ENCODE measurements at places on chromosomes 1 and 21.

DNA sequence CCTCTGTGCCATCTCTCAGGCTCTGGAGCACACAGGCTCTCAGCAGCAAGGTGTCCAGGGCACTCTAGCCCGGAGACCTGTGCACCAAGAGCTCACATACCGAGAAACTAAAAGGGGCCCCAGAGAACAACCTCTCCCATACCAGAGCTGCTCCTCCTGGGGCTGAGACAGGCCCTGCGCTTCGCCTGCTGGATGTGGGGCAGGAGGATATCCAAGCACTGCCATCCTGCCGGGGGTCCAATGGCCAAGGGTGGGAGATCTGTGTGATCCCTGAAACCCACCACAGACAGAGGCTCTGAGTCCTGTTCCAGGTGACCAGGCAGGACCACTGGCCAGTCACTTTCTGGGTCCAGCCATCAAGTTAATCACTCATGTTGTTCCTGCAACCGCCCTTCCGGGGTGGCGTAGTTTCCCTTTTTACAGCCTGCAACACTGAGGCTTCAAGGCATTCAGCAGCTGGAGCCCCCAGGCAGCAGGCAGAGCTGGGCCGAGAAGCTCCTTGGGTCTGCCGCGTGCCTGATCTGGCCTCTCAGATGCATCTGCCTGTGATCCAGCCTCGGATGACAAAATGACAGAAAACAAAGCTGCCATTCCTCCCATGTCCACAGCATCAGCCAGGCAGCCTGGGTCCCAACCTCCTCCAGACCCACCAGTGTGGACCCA lies 36.7 kb upstream of the ACTRT2 start:
- DNase-seq, result no peak

- DNase-seq, result peak; percentile 82
These were observed 44.0 kb downstream of the YARS1 start for GRCh38 chr1:32773018-32773763.

DNA sequence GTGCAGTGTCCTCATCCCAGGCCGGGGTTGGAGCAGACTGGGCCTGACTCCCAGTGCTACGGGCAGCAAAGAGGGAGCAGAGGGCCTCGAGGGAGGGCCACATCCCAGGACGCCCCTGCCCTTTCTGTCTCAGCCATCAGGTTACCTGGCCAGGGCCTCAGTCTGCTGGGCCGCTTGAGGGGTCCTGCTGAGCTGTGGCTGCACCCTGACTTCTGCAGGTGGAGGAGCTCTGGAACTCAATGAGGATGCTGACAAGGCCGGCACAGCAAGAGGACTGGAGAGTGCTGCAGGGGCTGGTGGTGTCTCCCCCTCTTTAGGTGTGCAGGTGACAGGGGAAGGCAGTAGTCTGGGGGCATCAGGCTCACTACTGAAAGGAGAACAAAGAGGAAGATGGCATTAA lies 3.3 kb downstream of the ZNF692 start:
- no peak for DNase-seq

GRCh38 chr1:159200769-159201168 lies 3.9 kb upstream of the ACKR1 start:
- DNase-seq, result no peak

Measured in activated CD8-positive, alpha-beta memory T cell treated with anti-CD3 and anti-CD28 coated beads, Interleukin-2, amount 10 ng/mL, durations not matched to agents 7 days and 5 days (primary cell).